ENCODE measurements at places on chromosomes 12 and 14. TPM values are rescaled to one million over a fixed set of nuclear protein-coding genes. Genes with fewer than 3 reads are reported as not detected.

DNA sequence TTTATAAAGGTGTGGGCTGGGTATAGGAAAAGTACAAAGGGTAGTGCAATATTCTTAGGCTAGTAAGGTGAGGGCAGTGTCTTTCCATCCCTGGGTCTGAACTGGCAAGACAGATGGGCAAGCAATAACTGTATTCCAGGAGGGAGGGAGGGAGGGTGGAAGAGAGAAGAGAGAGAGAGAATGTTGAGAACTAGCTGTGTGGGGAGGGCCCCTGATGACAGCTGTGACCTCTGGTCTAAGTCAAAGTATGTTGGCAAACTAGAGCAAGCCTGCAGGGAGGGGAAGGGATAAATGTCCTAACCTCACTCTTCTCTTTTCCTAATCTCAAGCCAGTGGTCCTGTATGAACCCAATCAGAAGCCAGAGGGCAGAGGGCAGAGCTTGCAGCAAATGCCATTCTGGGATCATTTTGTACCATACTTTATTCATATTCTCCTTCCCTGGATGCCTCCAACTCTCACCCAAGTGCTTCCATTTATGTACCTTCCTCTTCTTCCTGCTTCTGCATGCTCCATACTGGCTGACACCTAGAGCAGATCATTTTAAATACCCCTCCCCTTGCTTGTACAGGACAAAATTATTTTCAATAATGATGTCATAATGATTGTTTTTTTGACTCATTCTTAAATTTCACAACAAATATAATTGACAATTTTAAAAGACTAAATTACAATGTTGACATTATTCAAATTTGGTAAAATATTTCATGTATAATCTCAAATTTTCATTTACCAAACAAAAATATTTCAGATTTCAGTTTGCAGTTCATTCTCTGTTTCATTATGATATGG, 75.9 kb downstream of the AKAP6 start:
- no peaks in the 10 kb centered on the region for H3K4me1 ChIP-seq
- no peak overlapping the region for H3K4me3 ChIP-seq
- H3K27me3 ChIP-seq, result no peaks in the 10 kb centered on the region
- DNase-seq, result no peak

DNA sequence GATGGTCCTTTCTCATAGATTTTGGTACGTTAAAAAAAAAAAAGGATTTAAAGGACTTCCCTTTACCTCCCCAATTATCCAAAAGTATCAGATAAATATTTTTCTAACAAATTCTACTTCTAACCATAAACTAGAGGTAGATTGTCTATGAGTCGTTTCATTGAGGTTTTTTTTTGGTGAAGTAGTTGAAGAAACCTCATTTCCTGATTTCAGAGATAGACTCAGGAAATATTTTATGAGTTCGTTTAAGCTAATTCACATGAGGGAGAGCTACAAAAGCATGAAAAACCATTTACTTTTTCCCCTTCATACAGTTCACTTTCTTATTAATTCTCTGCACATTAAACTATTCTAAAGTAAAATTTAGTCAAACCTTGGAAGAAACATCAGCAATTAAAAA, 112.5 kb downstream of the RALGAPA1 start:
- H3K27me3 ChIP-seq, result no peaks in the 10 kb centered on the region
- H3K4me3 ChIP-seq, result no peak overlapping the region
- H3K27ac ChIP-seq, result no peak overlapping the region
- no peaks in the 10 kb centered on the region for H3K36me3 ChIP-seq
- DNase-seq, result no peak

- no peak overlapping the region for H3K4me3 ChIP-seq
- no peaks in the 10 kb centered on the region for H3K4me1 ChIP-seq
- no peaks in the 10 kb centered on the region for H3K36me3 ChIP-seq
- H3K27me3 ChIP-seq, result no peaks in the 10 kb centered on the region
- peak; percentile 73 for DNase-seq
- no peak overlapping the region for H3K27ac ChIP-seq
Measured at GRCh38 chr12:63003223-63003819, 68.4 kb upstream of the PPM1H start.

DNA sequence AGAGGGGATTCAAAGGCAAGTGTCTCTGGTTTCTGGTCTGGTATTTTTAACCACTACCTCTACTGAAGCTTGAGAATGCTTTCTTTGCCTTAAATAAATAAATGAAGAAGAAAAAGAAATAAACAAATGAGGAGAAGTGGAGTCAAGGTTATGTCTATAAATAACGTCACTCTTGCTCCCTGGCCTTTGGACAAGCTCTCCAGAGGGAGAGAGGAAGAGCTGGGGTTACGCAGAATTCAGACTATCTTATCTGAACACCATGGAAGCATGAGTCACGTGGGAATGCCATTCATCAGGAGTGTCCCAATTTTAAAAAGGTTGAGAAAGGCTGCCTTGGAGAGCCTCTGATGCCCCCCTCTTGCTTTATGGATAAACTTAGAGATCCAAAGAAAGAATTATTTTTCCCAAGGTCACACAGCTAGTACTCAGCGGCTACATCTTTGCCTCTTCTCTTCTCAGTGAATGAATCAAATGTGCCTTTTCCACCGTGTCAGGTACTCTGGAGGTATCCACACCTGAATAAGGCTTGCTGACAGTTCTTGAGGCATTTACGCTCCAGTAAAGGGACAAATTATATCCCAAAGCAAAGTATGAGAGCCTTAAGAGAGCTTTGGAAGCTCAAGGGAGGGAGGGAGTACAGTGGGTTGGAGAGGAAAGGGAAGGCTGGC, 12.9 kb upstream of the MSI1 start:
- no peaks in the 10 kb centered on the region for H3K36me3 ChIP-seq
- H3K27ac ChIP-seq, result no peak overlapping the region
- no peaks in the 10 kb centered on the region for H3K4me1 ChIP-seq
- H3K4me3 ChIP-seq, result no peak overlapping the region
- DNase-seq, result no peak

GRCh38 chr12:123720141-123720814, 8.1 kb downstream of the ATP6V0A2 start:
- H3K4me1 ChIP-seq, result no peaks in the 10 kb centered on the region
- no peak overlapping the region for H3K4me3 ChIP-seq
- H3K27me3 ChIP-seq, result no peaks in the 10 kb centered on the region
- H3K36me3 ChIP-seq, result peaks cover 7% of the 10 kb centered on the region

DNA sequence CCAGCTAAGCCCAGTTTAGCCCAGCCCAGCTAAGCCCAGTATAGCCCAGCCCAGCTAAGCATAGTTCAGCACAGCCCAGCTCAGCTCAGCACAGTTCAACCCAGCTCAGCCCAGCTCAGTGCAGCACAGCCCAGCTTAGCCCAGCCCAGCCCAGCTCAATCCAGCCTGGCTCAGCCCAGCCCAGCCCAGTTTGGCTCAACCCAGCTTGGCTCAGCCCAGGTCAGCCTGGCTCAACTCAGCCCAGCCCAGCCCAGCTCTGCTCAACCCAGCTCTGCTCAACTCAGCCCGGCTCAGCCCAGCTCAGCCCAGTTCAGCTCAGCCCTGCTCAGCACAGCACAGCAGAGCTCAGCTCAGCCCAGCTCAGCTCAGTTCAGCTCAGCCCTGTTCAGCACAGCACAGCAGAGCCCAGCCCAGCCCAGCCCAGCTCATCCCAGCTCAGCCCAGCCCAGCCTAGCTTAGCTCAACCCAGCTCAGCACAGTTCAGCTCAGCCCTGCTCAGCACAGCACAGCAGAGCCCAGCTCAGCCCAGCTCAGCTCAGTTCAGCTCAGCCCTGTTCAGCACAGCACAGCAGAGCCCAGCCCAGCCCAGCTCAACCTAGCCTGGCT, 330.9 kb downstream of the TMEM121 start:
- DNase-seq, result peak; percentile 56
- H3K36me3 ChIP-seq, result no peaks in the 10 kb centered on the region
- no peak overlapping the region for H3K27ac ChIP-seq
- no peak overlapping the region for H3K4me3 ChIP-seq
- no peaks in the 10 kb centered on the region for H3K27me3 ChIP-seq
- no peaks in the 10 kb centered on the region for H3K4me1 ChIP-seq

GRCh38 chr14:104132981-104133380, 5.4 kb upstream of the KIF26A start:
- no peak overlapping the region for H3K4me3 ChIP-seq
- no peak overlapping the region for H3K27ac ChIP-seq
- DNase-seq, result peak; percentile 20

The KRT3 gene
- not detected for total RNA-seq

The CLEC4D gene
- 1.4 TPM for total RNA-seq

The PMEL gene
- total RNA-seq, result 0.93 TPM

The OAS3 gene
- total RNA-seq, result 19.1 TPM

The TEX52 gene
- not detected for total RNA-seq

The SRRM4 gene
- total RNA-seq, result 0.27 TPM
